ENCODE measurements at places on chromosomes 3 and 15.
A peak's percentile ranks its signal among the peaks of the same experiment; 100 is the strongest.

- DNase-seq, result peak; percentile 47
Measured at GRCh38 chr3:30934208-30934550, 39.7 kb upstream of the GADL1 start.

- DNase-seq, result no peak
Measured at GRCh38 chr3:29708884-29709283, 428.0 kb downstream of the RBMS3 start.

DNA sequence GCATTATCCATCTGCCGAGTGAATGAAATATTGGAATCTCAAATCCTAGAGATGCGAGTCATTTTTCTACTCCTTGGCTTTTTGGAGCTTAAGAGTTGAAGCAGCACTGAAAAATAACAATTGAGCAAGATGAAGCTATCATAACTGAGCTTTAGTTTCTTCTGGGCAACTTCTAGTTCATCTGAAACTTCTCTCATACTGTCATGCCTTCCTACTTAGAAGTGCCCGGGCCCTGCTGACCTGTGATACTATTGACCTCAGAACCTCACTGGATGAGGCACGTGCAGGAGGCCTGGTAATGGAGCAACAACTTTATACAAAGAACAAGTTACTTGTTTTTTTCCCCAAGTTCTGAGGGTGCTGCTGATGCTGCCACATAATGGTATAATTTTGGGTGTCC is 48.5 kb upstream of the P3H2 start:
- no peak for DNase-seq

DNA sequence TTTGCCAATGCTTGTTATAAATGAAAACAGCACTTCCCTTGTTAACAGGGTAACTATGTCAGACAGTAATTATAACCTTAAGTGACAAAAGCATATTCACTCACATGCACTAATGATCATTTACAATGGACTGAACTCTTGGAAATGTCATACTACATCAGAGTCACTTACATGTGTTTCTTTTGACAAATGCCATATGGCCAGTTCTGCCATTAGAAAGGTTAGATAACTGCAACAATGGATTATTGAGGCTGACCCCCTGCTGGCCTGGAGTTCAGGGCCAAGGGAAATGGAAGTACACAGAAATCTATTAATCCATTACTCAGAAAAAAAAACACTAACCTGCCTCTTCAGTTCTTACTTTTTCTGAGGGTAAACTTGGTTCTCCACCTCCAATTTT is 313.4 kb downstream of the CNTN3 start:
- no peak for DNase-seq

- no peak for DNase-seq
Measured at GRCh38 chr3:55297706-55298105, 189.4 kb downstream of the WNT5A start.

DNA sequence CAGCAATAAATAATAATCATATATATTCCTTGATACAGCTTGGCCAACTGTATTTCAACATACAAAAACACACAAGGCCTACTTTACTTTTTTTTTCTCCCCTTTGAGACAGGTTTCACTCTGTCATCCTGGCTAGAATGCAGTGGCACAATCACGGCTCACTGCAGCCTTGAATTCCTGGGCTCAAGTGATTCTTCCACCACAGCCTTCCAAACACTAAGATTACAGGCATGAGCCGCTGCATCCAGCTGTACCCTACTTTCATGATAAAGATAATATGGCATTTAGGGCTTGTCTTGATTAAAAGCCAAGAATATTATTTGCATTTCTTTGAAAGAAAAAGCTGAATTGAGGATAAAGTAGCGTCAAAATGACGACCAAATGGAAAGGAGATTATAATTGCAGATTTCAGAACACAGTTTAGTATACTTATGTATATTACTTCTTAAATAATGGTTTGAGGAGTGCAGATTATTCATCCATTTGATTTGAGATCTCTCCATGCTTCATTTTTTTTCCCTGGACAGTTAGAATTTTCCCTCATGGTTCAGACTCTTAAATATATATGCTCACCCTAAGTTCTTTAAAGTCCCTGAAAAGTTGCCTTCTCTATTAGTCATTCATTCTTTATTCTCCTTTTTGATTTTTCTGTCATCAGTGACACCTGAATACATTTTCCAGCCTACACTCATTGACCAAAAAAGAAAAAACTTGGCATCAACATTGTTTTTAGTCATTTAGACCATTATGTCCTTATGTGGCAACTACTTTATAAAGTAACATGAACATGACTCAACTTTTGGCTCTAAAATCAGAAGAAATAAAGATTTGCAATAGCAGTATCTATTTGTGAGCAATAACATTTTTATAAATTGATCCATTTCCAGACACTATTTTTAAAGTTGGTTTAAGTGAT is 48.5 kb upstream of the MLF1 start:
- DNase-seq, result no peak

DNA sequence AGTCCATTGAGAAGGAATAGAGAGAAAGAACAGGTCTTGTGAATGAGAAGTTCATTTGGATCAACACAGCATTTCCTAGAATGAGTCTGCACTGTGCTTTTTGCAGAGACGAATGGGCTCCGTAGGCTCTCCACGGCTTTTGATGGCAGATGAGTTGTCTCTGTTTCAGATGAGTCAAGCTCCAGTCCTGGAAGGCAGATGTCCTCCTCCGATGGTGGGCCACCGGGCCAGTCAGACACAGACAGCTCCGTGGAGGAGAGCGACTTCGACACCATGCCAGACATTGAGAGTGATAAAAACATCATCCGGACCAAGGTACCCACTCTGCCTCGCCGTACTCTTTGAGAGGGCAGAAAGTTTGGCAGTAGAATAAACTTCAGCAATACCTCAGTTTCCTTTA is 70.5 kb downstream of the SIDT1 start:
- no peak for DNase-seq

GRCh38 chr3:25442486-25442885 is 14.4 kb downstream of the RARB start:
- DNase-seq, result no peak

GRCh38 chr15:57297163-57297593 is 79.1 kb upstream of the CGNL1 start:
- DNase-seq, result peak; percentile 95

GRCh38 chr15:29990035-29990434 is 92.7 kb upstream of the GOLGA8J start:
- DNase-seq, result no peak

DNA sequence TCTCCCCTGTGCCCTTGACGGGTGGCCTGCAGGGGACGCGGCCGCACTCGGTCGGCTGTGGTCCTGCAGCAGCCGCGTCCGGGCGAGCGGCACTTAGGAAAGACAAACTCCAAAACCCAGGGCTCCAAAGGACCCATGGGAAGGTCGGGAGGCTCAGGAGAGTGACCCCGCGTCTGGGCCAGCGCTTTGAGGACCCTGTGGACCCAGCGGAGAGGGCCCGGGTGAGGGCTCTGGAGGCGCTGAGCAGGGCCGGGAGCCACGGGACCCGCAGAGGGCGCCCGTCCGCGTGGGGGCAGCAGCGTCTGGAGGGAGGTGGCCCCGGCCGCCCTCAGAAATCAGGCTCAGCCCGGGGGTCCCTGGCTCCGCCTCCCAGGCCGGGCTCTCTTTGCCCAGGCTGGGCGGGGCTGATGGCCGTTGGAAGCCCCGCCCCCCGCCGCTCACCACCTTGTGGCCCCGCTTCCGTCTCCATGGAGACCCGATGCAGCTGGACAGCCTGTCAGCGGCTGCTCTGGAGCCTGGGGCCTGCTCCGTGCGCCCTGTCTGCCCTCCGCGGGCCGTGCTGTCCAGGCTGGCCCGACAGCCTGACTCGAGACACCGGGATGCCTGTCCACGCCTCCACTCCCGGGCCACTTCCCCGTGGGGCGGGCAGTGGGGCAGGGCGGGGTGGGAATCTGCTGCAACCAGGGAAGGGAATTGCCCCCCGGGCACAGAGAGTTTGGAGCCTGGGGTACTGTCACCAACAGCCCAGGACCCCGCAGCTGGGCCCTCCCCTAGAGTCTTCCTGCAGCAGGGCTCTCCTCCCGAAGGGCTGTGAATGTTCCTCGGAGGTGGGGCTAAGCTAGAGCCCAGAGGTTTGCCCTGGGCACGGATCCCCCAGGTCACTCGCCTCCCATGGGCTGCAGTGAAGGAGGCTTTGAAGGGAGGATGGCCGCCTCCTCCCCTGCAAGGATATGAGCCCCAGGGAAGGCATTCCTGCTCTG is 34.8 kb upstream of the RPL32 start:
- no peak for DNase-seq

- DNase-seq, result no peak
Measured at GRCh38 chr3:183487896-183488295, 59.5 kb upstream of the MCF2L2 start.

DNA sequence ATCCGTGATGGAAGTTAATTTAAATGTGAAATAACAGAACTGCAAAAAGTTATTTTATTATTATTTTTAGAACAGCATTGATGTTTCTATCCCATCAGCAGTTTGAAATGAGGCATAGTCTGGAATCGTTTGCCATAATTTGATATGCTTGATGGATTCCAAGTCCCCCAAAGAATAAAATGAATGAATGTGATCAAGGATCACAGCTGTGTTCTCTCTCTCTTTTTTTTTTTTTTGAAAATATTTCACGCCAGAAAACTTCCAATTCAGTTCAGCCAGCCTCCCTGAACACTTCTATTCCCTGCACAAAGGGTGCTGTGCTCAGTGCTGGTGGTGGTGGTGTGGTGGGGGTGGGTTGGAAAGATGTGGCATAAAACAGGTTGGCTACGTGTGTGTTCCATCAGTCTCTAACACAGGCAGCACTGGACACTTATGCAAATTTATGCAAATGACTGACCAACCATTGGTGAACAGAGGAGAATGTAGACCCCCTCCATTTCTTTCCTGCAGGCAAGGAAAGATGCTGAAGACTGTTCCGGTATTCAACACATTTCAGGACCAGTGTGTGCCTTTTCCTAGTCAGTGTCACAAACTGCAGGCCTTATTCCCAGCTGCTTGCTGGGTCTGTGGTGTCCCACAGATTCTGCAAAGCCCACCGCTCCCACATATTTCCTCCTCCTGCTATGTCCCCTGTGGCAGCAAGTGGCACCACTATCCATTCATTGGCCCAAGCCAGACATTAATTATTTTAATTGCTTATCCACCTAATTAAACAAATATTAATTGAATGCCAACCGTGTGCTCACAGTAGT is 10.6 kb downstream of the ARNT2 start:
- no peak for DNase-seq

DNA sequence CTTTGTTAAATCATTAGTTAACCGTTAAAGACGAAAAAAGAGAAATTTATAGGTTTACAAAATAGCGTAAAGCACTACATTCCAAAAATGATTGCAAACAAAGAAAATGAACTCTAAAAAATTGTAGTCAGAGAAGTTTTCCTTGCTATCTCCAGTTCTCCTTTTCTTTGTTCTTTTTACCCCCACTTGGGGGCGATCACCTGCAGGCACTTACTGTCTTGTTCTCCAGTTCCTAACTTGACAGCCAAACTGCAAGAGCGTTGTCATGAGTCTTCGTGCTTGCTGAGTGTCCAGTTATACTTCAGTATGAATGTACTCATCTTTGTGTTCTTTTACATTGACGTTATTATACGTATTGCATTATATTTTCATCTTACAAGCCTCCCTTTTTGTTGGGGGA is 54.5 kb downstream of the CHD2 start:
- DNase-seq, result no peak

GRCh38 chr3:37899101-37899707 is 37.5 kb downstream of the CTDSPL start:
- DNase-seq, result no peak

DNA sequence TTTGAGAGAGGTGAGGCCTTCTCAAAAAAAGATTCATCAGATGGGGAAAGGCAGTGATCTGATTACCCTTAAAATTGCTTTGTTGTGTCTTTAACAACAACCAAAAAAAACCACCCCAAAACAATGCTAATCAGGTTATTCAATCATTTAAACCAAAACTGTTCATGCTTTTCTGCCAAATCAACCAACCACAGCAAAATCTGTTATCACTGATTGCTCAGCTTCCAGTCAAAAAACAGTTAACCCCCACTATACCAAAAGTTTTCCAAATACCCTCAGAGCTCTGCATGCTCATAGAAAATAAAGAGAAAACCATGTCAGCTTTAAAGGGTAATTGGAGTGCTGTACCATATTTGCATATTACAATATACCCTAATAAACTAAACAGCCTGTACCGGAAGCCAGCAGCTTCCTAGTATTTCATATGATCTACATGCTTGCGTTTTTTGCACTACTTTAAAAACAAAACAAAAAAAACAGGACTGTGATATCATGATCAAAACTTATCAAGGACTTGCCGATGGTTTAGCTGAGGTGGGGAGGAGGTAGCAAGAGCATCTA is 22.8 kb downstream of the SATB1 start:
- DNase-seq, result no peak

DNA sequence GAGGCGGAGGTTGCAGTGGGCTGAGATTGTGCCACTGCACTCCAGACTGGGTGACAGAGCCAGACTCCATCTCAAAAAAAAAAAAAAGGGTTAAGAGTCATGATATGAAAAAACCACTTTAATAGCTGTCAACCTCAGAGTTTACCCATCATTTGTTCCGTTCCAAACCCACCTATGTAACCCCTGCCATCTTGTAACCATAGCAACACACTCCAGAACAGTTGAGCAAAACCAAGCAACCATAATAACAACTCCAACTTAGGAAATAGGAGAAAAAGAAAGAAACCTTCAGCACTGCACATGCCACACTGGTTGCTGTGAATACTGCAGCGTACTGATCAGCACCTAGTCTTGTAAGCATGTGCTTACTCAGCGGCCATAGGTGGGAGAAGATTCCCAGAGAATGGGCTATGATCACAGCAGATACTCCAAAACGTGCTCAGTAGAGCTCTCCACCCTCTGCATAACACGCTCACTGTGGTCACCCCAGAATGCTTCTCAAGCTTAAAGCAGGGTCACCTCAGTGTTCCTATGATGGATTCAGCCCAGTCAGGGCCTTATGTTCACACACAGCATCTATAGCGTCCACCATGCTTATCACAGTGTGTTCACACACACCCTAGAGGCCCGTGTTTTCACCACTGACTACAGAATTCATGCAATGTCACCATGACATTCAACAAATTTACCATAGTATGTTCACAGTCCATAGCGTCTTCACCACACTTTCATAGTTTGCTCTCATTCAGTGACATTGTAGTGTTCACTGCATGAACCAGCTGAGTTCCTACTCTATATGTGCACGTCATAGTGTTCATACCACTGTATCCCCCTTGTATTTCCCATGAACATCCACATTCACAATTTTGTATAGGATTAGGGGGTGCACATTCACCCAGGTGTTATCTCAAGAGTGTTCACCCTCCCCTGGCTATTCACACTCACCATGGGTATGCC is 6.5 kb upstream of the CILP start:
- DNase-seq, result no peak

DNA sequence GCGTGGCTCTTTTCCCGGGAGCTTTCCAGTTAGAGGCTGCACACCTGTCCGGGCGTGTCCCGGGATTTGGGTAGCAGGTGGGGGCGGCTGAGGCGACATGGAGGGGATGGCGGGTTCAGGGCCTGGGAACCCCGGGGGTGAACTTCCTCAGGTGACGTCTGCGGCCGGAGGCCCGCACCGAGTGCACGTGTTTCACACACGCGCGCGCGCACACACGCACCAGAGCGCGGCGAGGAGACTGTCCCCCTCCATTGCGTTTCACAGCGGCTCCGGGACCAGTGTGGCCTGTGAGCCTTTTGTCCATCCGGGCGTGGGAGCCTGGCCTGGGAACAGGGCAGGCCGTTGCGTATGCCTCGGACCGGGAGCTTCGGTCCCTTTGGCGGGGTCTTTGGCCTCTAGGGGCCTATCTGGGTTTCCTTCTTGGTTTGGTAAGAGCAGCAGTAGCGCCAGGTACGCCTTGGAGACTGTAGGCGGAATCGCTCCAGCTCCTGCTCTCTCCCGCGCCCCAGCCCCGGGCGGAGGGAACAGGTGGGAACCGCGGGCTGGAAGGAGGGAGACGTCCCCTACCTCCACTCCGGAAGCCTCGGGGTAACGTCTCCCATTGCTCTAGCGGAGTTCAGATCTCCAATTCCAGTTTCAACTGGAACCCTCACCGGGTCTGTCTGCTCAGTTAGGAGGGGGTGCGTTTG is 220.0 kb downstream of the MEIS2 start:
- DNase-seq, result no peak
